ENCODE measurements at places on chromosomes 6 and 20.

- no peak for DNase-seq
These were observed 15.2 kb downstream of the RAB44 start for GRCh38 chr6:36712816-36713215.

DNA sequence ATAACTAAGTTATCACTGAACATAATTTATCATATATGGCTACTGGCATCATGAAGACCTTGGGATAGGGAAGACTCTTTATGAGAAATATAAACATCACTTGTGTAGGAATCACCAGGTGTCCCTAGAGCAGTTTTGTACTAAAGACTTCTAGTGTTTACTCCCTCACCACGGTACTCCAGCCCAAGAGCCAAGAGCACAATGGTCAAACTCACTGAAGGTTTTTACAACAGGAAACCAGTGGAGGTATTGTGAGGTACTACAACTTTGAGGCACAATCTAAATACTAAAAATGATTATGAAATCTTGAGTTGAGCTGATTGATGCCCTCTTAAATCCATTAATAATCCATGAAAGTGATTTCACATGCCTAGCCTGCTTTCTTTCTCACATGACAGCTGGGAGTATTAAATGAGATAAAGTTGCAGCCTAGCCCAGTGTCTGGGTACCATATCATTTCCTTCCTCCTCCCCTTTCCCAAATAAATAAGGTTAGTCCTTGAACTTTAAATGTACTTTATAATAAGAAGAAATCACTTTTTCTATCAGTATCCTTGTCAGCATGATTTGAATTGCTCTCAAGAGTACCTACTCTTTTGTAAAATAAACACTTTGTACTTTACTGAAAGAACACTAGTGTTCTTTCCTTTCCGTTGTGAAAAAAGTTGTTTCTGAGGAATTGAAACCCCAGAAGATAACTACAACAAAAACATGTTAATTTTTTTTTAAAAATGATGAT, 26.5 kb downstream of the GLO1 start:
- DNase-seq: no peak

GRCh38 chr20:8033151-8033841, 13.7 kb upstream of the TMX4 start:
- no peak for DNase-seq

- DNase-seq: no peak
These were observed 56.8 kb upstream of the EEF1A1 start for GRCh38 chr6:73577676-73578075.

DNA sequence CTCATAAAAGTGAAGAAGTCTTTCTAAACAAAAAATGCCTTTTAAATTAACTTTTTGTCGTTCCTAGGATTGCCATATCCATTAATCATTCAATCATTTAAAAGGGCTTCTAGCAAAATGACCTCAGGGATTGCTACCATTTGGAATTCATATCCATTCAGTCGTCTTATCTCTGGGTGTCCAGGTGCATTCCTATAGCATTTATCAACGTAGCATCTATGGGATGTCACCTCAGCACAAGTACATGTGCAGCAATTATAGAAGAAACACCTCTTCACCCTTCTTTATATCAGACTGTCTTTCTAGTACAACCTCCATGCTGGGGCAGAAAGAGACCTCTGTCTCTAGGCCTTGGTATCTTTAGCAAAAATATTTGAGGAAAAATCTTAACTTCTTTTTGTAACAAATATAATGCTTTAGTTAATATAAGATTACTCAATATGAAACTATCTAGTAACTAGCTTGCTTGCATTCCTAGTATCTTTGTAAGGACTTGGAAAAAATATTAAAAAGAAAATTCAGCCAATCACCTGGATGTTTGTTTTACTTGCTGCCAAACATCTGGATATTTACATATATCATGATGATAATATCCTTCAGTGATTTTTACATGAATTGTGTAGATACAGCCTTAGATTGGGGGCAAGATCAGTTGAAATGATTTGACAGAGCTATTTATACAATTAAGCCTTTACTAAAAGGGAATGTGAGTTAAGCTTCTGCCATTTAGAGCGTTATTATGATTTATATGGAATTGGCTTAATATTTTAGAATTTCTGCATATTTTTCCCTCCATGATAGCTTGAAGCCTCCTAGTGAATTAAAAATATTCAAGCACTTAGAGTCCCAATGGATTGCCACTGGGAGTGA, 356.8 kb downstream of the HDGFL1 start:
- DNase-seq: no peak

- no peak for DNase-seq
These were observed 112.2 kb upstream of the HEY2 start for GRCh38 chr6:125637207-125637606.

DNA sequence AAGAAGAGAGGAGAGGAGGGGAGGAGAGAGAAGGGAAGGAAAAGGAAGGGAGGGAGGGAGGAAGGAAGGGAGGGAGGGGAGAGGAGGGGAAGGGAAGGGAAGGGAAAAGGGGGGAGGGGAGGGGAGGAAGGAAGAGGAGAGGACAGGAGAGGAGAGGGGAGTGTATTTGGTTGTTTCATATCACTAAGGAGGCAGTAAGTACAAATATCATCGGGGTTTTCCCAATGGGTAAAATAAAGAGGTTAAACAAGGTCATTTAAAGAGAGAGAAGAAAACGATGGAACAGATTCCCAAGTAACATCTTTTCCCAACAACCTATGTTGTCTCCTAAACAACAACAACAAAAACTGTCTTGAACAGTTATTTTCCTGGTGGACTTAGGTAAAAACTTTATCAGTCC, 43.6 kb downstream of the MBOAT1 start:
- DNase-seq: no peak

DNA sequence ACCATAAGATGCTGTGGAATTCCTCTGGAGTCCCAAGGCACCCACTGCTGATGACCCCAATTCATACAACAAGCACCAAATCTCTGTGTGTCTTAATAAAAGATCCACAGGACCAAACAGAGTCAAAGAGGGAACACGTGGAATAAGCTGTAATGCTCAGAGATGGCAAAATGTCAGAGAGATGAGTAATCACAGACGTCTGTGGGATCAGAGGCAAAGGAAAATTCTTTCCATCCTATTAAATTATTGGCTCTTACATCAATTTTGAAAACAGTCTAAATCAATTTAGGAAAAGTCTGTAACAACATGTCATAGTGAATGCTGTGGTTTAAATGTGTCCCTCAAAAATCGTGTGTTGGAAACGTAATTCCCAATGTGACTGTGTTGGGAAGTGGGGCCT, 17.5 kb upstream of the SAMD3 start:
- no peak for DNase-seq

DNA sequence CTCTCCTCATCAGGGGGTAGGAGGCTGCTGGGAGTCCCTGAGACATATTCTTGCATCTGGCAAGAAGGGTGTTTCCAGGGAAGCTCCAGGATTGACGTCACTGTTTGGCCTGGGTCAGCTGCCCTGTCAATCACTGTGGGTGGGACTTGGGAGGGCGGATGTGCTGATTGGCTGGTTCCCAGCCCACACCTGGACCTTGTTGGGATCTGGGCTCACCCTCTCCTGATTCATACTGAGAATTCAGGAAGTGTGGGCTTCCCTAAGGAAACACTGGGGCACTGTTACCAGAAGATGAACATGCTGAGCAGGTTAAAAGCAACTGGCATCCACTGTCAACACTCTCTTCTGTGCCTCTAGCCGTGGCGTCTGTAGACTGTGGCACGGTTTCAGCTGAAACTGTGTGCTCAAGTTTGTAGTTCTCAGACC, 36.5 kb downstream of the CDH26 start:
- no peak for DNase-seq

DNA sequence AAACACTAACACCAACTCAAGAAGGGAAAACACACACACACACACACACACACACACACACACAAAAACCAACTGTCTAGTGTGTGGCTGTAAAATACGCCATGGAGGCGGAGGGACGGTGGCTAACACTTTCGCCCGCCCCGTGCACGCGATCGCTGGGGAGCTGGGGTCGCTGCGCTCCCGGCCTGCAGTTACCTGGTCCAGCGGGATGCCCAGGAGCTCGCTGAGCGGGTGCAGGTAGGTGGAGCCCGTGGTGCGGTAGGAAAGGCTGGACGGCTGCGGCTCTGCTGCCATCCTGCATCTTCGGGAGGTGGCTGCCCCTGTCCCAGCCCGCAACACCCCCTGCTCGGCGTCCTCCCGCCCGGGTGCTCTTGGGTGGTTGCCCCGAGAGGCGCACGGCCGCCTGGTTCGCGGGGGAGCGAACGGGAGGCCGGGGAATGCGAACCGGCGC, 303 bp downstream of the MBOAT1 start:
- peak; percentile 63 for DNase-seq

GRCh38 chr20:45857882-45858216, 435 bp downstream of the ZSWIM3 start:
- DNase-seq: no peak

DNA sequence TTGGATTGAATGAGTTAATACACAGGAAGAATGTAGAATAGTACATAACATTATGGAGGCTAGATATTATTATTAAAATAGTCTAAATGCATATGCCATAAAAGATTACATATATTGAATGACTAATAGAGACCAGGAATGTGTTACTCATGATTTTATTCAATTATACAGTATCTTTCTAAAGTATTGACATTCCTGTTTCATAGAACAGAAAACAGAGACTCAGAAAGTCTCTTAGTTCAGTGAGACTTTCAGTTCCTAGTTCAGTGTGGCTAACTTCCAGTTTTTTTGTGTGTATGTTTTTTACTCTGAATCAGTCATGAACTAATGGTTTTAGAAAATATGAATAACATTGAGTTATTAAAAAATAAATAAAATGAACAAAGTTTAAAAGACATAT, 34.6 kb upstream of the TMEM244 start:
- DNase-seq: no peak

DNA sequence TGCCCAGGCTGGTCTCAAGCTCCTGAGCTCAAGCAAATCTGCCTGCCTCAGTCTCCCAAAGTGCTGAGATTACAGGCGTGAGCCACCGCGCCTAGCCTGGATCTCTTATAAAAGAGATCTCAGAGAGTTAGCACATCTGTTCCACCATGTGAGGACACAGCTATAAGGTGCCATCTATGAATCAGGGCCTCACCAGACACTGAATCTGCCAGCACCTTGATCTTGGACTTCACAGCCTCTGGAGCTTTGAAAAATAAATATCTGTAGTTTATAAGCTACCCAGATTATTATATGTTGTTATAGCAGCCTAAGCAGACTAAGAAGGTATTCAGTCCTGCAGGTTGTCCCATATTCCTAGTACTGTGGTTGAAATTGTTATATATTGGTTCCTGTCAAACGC, 33.2 kb upstream of the SHLD1 start:
- DNase-seq: no peak

DNA sequence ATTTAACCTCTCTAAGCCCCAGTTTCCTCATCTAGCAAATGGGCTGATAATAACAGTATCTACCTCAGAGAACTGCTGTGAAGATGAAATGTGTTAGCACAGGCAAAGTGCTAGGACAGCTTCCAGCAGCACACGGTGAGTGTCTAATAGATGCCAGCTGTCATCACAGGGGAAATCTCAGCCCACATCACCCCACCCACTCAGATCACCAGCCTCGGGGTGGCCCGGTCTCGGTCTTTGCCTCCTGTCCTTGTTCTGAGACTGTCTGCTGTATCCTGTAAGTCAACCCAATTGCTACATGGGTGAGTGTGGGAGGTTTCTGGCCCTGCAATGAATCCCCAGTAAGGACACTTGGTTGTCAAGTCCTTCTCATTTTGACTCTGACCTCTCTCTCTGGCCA, 99.5 kb upstream of the ZNFX1 start:
- no peak for DNase-seq

GRCh38 chr6:57040011-57040410, 6.5 kb upstream of the KIAA1586 start:
- no peak for DNase-seq

GRCh38 chr6:109498936-109499335, 15.9 kb upstream of the ZBTB24 start:
- DNase-seq: no peak

DNA sequence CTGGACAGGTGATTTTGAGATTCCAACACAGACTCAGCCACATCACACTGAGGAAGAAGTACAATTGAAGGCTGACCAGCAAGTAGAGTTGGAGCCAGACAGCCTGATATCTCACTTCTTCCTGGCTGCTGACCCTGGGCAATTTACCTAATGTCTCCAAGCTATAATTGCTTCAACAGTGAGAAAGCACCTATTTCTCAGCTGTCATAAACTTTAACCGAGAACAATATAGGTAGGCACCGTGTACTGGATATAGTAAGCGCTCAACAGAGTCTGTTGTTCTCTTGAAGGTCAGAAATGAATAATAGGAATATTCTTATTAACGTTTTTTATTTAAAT, 28.3 kb downstream of the STX7 start:
- DNase-seq: no peak

- DNase-seq: no peak
These were observed 936.5 kb upstream of the ADGRB3 start for GRCh38 chr6:67698534-67698933.

DNA sequence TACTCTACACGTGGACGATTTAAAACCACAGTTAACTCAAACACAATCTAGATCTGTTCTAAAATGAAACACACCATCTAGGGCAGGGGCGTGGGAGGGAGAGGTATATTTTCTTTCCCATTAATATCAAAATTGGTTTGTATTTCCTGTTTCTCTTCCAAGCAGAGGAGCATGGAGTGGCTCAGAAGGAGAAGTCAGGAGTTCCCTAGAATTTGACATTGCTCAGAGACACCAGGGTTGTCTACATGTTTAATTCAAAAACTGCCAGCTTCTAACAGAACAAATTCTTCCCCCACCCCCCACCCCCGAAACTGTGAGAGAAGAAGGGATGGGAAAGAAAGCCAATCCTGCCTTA, 2.3 kb downstream of the PREX1 start:
- DNase-seq: no peak

- no peak for DNase-seq
These were observed 104.2 kb upstream of the GJE1 start for GRCh38 chr6:142028527-142028926.

DNA sequence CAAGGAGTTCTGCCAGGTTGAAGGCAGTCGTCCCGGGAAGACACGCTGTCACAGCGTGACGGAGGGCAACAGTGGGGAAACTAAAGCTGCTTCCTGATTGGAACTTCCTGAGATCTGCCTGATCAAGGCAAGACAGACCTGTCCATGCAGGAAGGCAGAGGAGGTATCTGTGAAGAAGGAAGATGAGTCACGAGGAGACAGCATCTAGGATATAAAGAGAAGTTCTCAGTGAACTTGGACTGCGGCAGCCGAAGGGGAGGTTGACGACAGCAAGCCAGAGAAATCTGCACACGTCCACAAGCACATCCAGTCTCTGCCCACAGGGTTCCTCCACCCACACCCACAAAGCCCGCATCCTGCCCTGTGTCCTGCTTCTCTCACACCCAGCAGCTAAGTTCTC, 38.6 kb downstream of the PREP start:
- no peak for DNase-seq

GRCh38 chr20:18059603-18060002, 1.9 kb upstream of the OVOL2 start:
- DNase-seq: no peak

DNA sequence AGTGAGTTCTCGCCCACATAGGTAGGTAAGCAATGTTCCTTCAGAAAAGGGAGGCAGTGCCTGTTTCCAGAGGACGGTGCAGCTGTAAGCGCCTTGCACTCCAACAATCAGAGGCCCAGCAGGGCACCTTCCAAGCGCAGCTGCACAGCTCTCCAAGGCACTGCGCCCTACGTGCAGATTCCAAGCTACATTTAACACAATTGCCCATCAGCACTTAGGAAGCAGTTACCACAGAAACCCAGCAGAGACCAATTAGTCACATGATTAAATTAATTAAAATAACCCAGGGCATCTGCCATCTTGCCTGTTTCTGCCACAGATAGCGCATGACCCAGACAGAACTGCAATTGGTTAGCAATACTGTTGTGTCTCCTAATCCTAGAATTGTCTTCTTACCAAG, 65.5 kb downstream of the SOBP start:
- peak; percentile 64 for DNase-seq

All from NCI-H1436 (cell line).